ENCODE measurements at places on chromosomes 11 and 22.

- DNase-seq, result no peak
Measured at GRCh38 chr11:76361374-76361773, 19.6 kb downstream of the THAP12 start.

- DNase-seq, result no peak
Measured at GRCh38 chr11:82823647-82824619, 76.3 kb downstream of the PRCP start.

DNA sequence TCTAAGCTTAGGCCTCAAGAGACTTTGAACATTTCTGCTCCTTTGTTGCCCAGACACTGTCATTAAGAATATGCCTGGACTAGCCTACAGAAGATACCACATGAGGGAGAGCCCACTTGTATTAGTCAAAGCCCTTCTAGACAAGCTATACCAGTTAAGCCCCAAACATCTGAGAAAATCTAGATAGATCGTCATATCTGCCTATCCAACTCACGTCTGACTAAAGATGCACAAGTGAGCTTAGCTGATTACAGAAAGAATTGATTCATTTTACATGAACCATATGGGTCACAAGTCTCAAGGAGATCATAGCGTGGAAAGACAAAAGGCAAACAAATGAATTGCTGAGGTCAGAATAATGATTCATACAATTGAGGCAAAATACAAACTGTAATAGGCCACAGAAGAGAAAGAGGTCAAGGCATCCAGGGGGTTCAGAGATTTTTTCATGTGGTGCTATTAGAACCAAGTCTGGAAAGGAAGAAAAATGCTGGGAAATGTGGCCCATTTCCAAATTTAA, 1155.5 kb upstream of the TENM4 start:
- DNase-seq, result no peak

GRCh38 chr11:100635194-100635593, 51.9 kb upstream of the ARHGAP42 start:
- DNase-seq, result no peak

- DNase-seq, result no peak
Measured at GRCh38 chr11:118056806-118057205, 20.1 kb upstream of the TMPRSS4 start.

- peak; percentile 83 for DNase-seq
Measured at GRCh38 chr11:48081151-48082010, 101.0 kb downstream of the PTPRJ start.

DNA sequence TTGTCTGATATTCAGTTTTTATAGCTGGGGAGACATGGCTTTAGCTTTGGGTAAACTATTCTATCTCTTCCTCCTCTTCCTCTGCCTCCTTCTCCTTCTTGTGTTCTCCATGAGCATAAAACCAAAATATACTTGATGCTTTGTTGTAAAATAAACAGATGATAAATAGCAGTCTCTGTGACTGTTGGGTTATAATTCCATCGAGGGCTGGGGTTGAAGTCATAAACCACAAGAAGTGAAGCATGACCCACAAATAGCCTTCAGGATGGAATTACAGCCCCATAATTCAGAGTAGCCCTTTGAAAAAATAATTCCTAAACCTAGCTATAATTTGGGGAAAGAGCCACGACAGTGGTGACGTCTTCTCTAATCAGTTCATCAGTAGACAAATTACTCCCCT, 177.7 kb downstream of the SNX19 start:
- DNase-seq, result peak; percentile 66

DNA sequence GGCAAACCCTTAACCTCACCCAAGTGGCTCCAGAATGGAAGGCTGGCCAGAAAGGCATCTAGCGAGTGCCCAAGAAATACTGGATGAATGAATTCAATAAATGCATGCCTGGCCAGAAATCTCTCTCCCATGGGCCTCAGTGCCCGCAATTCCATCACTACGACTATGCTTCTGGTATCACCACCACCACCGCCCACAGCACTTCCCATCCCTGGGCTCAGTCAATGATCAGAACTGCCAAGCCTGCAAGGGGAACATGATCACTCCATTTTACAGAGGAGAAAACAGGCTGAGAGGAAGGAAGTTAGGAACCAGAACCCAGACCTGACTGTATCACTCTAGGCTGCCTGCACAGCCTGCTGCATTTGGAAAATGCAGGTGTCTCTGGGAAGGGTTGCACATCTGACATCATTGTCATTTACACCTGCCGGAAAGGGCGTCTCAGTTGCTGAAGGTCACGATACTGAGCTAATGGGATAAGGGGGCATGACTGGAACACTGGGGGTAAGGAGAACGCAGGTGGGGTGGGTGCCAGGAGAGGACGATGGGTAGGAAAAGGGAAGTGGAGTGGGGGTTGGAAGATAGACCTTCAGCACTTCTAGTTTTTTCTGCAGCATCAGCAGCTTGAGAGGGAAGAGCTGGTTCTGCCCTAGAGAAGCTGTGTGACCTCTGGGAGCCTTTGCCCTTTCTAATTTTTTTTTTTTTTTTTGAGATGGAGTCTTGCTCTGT, 3.2 kb downstream of the GPR152 start:
- DNase-seq, result no peak

DNA sequence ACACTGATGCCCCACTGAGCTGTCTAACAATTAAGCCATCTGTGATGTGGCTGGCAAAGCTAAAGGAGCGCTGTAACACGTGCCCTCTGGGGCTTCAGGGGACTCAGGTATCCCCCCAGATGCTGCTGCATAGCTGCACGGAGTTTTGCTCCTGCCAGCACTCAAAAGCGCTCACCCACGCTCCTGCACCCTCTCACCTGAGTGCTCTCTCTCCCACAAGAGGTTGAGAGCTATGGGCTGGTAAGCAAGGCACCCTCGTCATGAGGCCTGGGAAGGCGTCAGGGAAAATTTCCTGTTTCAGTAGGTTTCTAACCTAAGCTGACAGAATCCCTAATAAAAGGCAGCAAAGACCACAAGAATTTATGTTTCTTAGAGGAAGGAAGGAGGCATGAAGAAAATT, 850.3 kb downstream of the OPCML start:
- no peak for DNase-seq

GRCh38 chr22:46775850-46776826, 13.7 kb downstream of the TBC1D22A start:
- no peak for DNase-seq

- no peak for DNase-seq
Measured at GRCh38 chr11:101552888-101553287, 30.9 kb downstream of the TRPC6 start.

- no peak for DNase-seq
Measured at GRCh38 chr11:119976805-119977560, 160.9 kb downstream of the TRIM29 start.

DNA sequence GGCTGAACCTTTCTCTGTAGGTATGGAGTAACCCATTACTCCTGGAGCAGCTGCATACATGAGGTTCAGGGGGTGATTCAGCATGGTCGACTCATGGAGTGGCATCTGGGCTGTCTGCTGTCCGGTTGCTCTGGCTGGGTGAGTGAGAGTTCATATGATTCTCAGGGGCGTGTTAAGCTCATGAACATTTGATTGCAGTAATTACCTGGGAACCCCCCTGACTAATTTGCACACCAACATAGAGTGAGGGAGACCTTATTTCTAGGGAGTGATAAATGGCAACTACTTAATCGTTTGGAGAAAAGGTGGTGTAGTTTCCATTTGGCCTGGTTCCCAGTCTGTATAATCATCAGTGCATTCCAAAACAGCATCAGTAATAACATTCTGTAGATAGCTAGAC, 661.9 kb downstream of the ETS1 start:
- DNase-seq, result peak; percentile 62

GRCh38 chr22:48780597-48781277, 1046.9 kb downstream of the BRD1 start:
- no peak for DNase-seq

- peak; percentile 89 for DNase-seq
Measured at GRCh38 chr11:126431401-126432064, 76.0 kb downstream of the ST3GAL4 start.

- DNase-seq, result peak; percentile 21
Measured at GRCh38 chr11:38824573-38824972, 2226.5 kb upstream of the RAG2 start.

GRCh38 chr22:33811686-33812085, 108.6 kb downstream of the LARGE1 start:
- DNase-seq, result peak; percentile 30

GRCh38 chr22:47796128-47796908, 1033.9 kb downstream of the TBC1D22A start:
- no peak for DNase-seq

DNA sequence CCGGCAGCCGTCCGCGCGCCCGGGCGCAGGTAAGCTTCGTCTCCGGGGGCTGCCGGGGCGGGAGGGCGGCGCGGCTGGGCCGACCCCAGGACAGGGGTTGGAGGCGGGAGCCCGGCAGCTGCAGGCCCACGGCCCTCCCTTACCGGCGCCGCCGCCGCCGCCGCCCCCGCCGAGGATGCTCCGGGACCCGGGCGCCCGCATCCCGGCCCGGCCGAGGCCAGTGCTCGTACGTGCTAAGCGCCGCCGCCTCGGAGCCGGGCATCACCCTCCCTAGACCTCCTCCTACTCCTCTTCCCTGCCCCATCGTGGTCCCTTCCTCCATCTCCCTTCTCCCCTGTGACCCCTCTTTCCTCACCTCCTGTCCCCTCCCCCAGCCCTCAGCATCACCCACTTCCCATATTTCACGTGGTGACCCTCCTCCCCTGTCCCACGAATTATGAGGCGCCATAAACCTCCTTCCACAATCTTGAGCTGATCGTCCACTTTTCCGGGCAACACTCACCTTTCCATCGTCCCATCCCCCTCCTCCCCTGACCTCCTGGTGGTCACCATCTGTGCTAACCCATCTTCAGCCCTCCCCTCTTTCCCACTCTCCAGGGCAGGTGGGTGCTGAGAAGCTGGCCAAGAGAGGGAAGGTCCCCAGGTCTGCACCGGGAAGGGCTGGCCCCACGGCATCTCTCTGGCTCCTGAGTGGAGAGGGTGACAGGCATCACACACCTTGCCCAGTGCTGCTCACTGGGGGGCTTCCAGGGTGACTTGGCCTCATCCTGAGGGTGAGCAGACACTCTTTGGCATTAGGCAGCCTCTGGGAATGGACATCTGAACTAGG, 612 bp downstream of the ASPHD2 start:
- no peak for DNase-seq

DNA sequence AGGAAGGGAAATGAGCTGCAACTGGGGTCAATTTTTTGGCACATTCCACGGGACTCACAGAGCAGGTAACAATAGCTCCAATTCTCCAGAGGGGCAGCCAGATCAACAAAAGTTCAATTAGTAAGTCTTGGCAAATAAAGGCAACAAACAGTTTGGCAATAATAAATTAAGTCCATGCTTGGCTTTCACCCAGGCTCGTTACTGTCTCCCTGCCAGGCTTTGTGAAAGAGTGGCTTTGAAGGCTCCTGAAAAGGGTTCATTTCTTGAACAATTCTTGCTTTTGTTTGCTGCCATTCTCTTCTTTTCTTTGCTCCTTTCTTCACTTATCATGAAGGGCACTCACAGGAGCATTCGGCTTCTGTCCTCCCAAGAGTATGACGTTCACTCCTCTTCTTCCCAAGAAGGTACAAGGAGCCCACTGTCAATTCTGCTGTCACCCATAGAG, 123.3 kb downstream of the APIP start:
- DNase-seq, result no peak

DNA sequence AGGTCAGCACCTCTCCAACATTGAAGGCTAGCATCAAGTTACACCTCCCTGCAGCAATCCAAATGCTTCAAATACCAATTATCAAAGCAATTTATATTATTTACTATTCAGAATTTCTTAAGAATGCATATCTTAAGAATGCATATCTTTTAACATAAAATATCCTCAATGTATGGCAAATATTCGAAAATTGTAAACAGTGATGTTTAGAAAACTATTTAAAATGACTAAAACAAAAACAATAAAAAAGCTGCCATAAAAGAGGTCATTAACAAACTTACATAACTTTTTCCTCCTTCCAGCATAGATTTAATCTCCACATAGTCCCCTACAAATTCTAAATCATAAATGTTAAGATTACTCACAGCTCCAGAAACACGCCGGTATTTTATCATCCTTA, 85.1 kb upstream of the SOX6 start:
- DNase-seq, result no peak

DNA sequence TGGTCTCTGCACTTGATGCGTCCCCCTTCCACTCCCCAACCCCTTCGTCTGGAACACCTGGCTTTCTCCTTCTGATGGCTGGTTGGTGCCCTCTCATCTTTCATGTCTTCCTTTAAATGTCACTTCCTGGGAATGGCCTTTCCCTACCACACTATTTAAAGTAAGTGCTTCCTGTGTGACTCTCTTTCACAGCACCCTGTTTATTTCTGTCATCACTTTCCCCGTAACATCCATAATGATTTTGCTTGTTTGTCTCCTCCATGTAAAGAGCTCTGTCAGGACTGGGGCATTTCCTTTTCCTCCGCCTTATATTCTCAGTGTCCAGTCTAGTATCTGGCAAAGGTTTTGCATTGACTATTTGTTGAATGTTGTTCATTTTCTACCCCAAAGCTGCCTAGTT, 143.0 kb downstream of the DBX1 start:
- no peak for DNase-seq

DNA sequence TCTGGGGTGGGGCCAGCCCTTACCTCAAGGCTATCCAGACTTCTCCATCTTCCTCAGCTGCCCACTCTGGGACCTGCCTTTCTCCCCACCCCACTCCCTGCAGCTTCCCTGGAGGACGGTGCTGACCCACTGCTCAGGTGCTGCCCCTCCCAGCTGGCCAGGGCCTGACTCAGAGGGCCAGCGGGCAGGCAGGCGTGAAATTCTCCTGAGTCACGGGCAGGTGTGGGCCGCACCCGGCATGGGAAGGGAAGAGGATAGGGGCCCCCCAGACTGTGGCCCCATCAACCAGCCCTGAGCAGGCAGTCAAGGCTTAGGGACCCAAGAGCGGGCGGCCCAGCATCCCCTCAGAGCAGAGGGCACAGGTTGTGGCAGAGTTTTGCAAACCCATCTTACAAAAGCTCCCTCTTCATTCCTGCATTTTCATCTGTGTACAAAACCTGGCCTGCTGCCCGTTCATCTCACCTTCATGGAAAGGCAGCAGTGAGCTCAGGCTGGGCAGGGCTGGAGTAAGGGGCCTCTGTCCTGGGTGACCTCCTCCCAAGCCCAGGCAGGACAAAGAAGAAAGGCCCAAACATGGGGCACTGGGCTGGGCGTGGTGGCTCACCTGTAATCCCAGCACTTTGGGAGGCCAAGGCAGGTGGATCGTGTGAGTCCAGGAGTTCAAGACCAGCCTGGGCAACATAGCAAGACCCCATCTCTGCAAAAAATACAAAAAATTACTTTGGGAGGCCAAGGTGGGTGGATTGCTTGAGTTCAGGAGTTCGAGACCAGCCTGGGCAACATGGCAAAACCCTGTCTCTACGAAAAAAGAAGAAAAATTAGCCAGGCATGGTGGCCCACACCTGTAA, 6.1 kb downstream of the RHOD start:
- DNase-seq, result no peak

GRCh38 chr11:76885390-76886097, 24.8 kb downstream of the ACER3 start:
- peak; percentile 34 for DNase-seq

DNA sequence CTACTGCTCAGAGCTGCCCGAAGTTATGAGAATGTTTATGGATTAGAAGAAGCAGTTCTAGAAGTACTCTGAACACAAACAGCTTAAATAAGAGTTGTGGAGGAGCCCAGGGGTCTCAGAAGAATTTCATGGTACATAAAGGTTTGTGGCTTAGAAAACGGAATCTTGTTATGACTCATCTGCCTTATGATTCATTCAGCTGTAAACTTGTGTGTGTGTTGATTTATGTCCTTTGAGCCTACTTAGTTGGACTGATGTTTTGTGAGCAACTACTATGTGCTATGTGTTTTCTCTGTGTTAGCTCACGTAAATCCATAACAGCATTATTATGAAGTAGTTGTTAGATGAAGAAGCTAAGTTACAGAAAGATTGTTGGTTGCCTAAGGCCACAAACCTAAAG, 203.7 kb downstream of the PGR start:
- peak; percentile 80 for DNase-seq

GRCh38 chr22:20238536-20238900, 29.6 kb downstream of the RTN4R start:
- DNase-seq, result peak; percentile 20
